ENCODE measurements at places on chromosomes 2 and 18.

DNA sequence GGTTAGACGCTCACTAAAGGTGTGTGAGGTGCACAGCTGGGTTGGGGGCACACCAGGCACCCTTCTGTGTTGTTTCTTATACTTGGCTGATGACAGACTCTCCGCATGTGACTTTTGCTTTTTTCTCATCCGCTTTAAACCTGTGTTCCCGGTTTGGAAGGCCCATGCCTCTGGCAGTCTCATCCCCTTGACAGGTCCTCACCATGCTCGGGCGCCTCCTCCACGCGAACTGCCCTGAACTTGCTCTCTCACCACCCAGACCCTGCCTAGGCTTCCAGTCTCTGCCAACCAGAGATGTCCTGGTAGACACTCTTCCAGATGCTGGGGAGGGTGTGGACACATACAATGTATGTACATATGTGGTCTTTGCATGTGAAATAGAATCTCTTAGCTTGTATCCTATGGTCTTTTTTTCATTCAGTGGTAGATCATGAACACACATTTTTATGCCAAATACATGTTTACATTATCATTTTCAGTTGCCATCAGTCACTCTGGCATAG lies 79.8 kb downstream of the LIMS1 start:
- DNase-seq, result no peak

DNA sequence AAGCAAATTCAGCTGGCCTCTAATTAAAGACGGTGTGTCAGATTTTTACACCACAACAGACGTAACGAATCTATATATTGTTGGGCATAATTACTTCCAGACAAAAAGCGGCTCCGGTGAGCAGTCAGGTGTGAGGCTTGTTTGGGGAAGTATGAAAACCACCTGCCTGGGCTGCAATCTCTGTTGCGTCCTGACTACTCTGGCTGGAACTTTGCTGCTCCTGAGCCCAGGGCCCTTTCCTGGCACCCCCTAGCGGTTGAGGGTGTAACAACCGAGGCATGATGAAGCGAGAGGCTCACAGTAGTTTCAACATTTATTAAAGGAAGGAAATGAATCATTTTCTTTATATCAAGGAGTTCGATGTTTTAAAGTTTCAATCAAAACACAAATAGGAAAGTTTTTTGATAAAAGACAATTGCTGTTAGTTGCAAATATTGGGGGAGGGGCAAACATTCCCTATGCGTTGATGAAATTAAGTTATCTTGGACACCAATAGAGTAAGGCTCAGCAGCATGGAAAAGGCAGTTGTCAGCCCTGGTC lies 10.6 kb upstream of the ITGB6 start:
- DNase-seq, result peak; percentile 20

DNA sequence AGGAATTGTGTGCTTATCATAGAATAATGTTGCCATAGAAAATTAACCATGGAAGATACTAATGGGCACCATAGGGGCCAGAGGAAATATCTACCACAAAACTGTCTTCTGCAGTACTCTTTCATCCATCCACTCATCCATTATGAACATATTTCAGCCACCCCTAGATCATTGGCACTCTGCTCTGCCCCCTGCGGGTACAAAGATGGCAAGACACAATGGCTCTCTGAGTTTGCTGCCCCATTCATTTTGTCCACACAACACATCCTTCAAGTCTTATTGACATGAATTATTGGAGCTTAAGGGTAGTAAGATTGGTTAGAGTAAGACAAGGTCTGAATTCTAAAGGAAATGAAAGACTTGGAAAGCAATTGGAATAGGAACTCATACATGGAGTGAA lies 1224.7 kb upstream of the CELF4 start:
- DNase-seq, result no peak

DNA sequence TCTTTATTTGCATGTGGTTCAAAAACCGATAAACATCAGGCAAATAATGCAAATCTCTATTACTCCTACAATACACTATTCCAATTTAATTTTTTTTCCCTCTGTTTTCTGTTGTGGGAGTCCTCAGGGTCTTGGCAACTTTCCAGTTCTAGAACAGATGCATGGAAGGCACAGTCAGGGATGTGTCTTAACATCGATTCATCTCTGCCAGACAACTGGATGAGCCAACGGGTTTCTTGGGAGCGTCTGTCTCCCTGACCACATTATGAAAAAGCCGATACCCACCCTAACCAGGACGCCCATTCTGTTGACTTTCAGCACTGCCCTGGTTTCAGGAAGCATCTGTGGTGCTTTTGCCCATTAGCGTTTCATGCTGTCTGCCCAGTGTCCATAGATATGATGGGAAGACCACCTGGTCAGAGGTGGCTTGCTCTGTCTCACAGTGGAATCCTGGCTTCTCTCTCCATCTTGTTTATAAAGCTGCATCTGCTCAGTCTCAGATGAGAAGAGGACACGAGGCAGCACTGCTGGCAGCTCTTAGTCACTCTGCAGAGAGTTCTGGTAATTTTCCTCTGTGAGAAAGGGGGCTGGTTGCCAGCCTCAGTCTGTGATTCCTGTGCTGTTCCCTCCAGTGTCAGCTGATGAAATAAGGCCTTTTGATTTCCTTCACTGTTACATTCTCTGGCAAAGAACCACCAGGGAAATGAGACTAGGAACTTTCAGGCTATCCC lies 57.9 kb upstream of the KCNE4 start:
- DNase-seq, result no peak

DNA sequence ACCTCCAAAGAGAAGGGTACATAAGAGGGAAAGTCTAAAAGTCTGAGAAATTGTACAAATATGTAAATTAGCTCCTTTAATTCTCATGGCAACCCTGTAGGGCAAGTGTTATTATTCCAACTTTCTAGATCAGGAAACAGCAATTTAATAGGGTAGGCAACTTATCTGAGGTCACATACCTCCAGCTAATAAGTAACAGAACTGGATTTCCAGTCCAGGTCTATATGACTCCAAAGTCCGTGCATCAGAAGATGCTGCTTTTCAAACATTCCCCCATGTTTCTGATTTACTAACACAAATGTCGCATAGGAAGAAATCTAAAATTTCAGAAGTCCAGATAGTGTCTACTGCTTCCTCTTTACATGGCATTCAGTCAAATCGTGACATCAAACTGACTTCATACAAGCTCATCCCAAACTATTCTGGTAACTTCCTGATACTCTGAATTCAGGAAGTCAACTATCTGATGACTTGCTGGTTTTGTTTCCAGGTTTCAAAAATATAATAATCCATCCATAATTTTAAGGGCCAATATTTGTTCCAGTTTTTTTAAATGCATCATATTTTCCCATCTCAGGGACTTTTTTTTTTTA lies 419.3 kb upstream of the ACVR2A start:
- no peak for DNase-seq

- DNase-seq, result no peak
Measured at GRCh38 chr18:52334896-52335295, 5.1 kb upstream of the DCC start.

DNA sequence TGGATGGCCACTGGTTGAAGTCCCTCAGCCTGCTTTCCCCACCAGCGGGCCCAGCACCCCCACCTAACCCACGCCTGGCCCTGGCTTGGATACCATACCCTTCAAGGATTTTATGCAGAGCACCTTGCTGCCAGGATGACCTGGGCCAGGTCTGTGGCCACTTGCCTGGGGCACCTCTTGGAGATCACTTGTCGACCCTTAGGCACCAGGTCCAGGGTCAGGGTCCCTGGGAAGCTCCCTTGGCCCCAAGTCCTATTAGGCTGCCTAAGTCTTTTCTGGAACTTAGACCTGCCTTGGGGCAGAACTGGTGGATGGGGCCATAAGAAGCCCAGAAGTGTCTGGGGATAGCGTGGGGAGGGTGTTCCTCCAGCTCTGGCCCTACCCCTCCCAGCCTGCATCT lies 39.1 kb downstream of the FOSL2 start:
- no peak for DNase-seq

DNA sequence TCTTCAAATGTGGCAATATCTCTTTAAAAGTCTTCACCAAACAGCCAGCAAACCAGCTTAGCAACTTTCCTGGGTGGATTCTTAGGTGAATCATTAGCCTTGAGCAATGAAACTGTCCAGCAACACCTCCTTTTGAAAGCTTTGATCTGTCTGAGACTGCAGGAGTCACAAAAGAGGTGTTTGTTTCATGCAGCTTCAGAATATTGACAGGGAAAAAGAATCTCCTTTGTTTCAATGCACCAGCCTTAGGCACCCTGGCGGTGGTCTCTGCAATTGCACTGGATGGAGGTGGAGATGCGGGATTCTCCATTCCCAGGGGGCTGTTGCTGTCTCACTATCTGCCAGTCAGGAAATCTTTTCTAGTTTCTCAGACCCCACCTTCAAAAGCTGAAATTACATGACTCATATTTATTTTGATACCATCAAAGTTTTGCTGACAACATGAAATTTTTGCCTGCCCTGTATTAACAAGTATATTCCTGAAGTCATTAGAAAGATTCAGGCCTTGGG lies 76.0 kb upstream of the DSG1 start:
- DNase-seq, result no peak

DNA sequence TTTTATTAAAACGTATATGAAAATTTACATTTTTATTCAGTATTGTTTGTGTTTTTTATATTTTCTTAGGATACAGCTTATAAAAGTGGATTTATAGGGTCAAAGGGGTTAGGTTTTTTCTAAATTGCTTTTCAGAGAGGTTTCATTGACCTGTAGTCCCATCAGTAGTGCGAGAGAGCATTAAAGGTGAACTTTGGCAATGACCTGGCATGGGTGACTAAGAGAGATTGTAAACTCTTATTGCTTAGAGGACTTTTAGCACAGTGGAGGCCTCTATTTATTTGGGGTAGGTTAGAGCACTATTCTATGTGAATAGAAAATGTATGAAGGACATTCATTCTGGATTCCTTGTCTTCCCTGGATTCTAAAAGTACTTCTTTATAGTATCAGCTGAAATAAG lies 16.0 kb upstream of the TNP1 start:
- DNase-seq, result no peak

DNA sequence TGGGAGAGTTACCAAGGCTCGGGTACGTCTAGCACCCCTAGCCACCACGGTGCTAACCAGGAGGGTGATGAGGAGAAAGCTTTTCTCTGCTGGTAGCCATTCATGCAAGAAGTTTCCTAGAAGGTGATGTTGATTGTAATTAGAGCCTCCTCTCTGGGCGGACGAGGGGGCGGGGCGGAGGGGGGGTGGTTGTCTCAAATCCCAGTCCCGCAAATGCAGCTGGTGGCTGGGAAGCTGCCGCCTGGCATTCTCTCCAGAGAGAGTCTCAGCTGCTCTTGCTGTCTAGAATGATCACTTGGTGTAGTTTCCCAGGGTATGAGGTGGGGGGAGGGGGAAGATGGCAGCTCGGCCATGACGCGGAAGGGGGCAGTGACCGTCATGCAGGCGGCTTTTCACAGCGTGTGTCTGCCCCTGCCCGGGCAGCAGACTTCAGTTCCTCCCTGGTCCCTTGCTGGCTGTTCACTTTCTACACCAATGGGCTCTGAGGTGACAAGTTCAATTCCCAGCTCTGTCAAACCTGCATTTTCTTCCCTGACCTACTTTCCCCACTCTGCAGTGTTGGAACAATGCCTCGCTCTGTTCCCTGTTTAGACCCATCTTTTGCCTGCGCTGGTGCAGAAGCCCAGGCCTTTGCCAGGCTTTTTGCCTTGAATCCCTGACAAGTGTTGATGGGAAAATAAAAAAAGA lies 61.5 kb upstream of the KLF7 start:
- no peak for DNase-seq

DNA sequence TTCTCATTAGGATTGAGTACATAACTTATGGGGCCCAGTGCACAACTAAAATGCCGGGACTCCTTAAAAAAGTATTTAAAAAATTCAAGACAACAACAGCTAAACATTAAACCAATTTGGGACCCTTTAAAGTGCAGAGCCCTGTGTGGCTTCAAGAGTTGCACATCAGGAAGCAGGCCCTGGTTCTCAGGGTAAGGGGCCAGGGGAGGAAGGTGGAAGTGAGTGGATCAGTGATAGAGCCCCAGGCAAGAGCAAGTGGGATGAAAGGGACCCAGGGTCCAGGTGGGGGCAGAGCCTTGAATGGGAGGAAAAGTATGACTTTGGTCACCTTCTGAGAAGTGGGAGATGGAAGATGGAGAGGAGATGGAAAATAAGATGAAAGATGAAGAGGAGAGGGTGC lies 2.3 kb upstream of the FHOD3 start:
- DNase-seq, result no peak
